CD4-positive, alpha-beta memory T cell (primary cell): ENCODE measurements at places on chromosomes 4 and X. TPM values are rescaled to one million over a fixed set of nuclear protein-coding genes. Genes with fewer than 3 reads are reported as not detected.

GRCh38 chr4:160928482-160928881 lies 1235.3 kb downstream of the FSTL5 start:
- no peak for DNase-seq

DNA sequence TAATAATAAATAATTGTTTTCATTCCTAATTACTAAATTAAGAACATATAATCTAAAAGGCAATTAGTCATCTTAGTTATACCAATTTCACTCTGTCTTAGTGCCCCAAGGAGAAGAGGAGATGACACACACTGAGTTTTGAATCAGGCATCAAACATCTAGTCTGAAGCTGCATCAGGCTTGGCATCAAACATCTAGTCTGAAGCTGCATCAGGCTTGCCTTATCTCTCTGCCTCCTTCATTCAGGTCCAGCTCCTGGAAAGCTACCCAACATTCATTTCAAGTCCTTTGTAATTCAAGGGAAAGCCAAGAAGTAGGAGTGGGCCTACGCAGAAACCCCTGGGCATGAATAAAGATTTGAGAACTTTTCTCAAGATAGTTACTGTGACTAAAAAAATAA lies 62.2 kb downstream of the SH3RF1 start:
- DNase-seq: no peak

DNA sequence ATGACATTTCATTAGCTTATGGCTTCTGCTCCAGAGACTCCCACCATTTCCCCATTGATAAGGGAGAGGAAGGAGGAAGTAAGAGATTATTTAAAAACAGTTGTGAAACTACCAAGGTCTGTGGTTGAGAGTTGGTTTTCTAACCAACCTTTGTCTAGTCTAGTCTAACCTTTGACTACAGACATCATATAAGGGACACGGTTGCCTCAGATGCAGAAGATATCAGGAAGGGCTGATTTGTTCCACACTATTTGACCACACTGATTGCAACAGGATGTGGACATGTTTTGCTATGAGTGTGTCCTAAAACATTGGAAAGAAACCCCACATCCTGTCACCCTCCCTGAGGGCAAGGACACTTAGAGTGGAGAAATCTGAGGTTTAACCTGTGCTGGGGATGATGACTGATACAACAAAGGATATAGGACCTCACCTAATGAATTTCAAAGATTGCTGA lies 53.0 kb downstream of the COQ2 start:
- DNase-seq: peak; percentile 13

The HOPX gene
- total RNA-seq: 16.9 TPM
